Fibroblast of skin of left biceps (primary cell): ENCODE measurements at places on chromosomes 6 and 20.

- no peak for DNase-seq
Observed at GRCh38 chr20:8210749-8211148, 78.7 kb downstream of the PLCB1 start.

DNA sequence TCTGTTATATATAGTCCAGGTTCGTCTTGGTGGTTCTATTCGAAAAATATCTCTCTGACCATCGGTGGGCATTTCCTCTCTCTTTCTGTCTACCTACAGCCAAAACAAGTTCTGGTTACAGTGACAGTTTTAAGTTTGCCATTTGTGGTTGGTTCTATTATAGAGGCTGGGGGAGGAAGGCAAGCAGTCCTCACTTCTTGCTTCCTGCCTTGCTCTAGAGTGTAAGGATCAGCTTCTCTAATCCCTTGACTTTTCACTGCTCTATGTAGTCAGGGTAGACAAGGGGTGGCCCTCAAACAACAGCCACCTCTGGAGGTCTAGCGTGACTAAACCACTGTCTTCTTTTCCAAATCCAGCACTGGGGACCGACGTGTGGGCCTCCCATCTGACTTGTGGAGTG, 16.1 kb downstream of the E2F3 start:
- DNase-seq: no peak

DNA sequence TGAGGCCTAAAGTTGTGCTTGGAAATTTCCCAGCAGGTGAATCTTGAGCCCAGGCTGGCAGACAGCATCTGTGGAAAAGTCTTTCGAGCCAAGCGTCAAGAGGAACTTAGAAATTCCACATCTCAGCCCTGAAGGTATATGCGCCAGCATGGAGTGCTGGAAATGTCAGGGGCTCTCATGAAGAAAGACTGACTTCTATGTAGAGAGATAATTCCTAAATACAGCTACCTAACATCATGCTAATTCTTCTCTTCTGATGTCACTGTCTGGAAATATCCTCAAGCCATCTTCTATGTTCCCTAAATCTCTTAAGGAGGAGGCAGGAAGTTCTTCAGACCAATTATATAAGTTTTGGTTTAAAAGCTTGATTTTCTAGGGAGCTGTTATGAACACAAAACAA, 492.4 kb upstream of the MARCKS start:
- no peak for DNase-seq

DNA sequence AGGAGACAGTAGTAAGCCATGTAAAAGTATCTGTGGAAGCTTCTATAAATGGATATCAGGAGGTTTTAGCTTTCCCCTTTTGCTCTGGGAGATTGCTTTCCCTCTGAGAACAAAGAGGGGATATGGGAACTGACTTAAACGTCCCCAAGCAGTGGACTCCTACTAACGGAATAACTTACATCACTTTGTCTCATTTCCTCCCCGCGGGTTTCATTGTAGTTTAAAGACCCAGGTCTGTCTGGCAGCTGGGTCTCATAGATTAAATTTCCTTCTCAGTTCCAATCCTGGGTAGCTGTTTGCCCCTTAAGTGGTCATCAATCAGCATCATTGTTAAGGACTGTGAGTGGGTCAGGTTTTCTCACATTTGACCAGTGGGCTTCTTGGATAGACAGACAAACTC, 68.7 kb downstream of the PLAGL1 start:
- no peak for DNase-seq
